ENCODE measurements at places on chromosomes 1 and 21.

DNA sequence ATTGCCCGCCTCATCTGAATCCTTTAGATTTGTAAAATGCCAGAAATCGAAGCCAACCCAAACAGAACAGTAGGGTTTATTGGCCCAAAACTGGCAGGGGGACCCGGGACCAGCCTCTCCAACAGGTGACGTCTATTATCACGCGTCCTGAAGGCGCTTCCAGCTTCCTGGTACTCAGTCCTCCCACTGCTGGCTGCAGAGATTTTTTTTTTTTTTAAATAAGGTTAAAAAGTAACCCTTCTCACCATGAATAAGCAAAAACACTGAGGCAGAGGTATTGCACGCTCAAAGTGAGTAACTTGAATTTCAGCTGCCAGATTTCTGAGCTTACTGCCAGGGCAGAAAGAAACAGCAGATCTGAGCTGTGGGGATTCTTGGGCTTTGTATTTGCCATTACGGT, 54.4 kb upstream of the GCLM start:
- no peak for DNase-seq

DNA sequence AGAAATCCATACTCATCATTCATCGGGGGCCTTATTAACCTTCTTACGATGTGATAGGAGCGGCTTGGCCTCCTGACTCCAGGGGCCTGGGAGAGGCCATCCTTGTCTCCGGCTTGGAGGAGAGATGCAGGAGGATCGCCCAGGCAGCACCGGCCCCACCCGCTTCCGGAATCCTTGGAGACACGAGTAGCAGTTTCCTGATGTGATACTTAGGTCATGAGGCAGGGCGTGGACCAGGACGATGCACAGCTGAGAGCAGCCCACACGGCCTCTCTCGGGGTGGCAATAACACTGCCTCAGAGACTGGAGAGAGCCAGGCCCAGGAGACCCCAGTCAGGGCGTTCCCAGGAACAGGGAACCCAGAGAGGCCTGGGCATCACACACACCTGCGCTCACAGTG, 163.6 kb upstream of the ARHGEF16 start:
- no peak for DNase-seq

DNA sequence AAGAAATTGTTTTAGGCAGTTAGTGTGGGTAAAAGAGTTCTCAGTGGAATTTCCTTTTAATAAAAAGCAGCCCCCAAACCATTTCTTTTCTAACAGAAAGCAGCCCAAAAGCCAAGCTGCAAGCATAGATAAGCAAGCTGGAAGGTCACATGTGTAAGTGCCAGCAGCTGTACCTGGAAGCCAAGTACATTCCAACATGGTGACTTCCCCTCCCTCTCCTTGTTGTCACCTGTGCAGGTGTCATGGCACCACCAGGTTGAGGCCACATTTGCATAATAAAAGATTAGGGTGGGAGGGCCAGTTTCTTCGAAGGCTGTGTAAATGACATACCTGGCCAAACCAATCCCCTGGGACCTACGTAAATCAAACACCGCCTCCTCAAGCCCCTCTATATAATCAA, 240.3 kb upstream of the RAB4A start:
- no peak for DNase-seq

DNA sequence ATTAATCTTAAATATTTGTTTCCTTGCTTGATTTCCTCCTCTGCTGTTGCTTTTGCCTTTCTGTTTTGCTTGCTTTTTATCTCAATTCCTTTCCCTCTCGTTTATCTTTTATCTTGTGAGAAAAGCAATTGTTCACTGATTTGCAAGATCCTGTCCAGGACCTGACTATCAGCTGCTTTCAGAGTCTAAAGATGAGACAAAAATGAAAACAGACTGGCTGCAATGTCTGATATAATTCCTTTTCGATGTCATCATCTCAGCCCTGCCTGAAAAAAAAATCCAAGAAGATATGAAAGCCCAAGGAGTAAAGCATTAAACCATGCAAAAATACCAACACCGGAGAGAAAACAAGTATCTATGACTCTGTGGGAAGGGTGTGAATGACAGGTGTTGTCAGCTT, 225.5 kb downstream of the PATJ start:
- no peak for DNase-seq

GRCh38 chr1:71019233-71019969, 28.2 kb downstream of the PTGER3 start:
- no peak for DNase-seq

GRCh38 chr1:17167786-17168090, 37.2 kb upstream of the PADI1 start:
- DNase-seq = no peak

DNA sequence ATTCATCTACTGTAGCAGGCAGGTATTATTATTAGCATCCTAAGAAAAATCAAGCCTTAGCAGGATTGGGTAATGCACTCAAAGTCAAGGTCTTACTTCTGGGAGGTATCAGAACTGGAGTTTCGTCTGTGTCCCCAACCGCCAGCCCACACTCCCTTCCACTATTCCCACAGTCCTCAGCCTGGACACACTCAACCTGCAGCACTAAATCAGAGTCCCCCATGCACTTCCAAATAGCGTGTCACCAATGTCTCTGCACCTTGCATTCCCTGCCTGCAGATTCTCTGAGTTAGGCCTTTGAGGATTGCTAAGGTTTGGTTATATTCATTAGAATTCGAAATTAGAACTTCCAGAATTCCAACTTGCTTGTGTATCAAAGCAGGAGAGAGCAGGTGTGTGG, 3.9 kb downstream of the LYPD8 start:
- DNase-seq = no peak

GRCh38 chr1:159442428-159442827, 2.9 kb downstream of the OR10J1 start:
- no peak for DNase-seq

DNA sequence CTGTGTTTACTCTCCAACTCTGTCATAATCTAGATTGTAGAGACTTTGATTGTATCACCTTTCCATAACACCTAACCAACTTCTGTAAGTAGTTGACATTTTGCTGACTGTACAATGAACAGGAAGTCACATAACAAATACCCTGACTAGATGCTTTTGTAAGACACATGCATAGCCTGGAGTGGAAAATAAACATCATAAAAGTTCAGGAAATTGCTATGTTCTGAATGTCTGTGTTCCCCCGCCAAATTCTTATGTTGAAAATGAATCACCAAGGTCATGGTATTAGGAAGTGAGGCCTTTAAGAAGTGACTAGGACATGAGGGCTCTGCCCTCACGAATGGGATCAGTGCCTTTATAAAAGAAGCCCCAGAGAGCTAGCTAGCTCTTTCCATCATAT, 40.4 kb upstream of the ZSWIM5 start:
- DNase-seq = no peak

DNA sequence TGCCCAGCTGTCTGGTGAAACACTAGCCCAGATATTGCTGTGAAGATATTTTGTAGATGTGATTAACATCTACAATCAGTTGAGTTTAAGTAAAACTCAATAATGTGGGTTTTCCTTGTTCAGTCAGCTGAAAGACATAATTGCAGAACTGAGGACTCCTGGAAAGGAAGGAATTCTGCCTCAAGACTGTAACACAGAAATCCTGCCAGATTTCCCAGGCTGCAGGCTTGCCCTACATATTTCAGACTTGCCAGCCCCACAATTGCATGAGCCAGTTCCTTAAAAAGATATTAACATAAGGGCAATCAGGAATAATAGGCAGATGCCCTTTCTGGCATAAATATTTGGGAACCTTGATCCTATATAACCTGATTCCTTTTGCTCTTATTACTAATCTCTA, 14.2 kb upstream of the NIBAN1 start:
- DNase-seq = no peak
